ENCODE measurements at places on chromosomes 16 and 17.

- DNase-seq = no peak
These were observed 6.7 kb upstream of the MT4 start for GRCh38 chr16:56558024-56558747.

DNA sequence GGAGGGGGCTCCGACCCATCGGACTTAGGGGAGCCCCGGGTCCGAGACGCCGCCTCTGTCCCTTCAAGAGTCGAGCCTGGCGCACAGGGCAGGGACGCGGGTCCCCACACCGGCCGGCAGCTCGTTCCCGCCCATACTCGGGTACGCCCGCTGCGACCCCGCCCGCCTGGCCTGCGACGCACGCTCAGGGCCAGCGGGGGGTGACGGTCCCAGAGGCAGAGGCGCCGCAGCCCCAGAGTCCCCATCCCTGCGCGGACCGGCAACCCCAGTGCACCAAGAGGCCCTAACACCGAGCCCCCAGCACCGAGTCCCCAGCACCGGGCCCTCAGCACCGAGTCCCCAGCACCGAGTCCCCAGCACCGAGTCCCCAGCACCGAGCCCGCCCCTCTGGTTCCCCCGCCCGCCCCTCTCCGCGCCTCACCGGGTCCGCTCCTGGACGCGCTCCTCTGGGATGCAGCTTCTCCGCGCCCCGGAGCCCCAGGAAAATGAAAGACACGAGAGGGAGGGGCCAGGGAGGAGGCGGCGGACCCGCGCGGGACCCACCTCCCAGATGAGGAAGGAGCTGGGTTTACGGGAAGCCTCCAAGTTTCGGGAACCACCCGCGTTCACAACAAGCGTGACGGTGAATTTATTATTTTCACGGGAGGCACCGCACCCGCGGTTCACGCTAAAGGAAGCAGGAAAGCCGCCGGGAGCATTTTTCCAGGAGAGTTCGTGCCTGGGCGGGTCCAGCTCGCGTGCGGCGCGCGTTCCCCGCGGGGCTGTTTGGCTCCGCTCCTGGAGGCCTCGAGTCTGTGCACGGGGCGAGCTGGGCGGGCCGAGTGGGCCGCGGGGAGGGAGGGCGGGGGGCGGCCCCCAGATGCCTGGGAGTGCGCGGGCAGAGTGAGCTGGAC is at the start of gene SECTM1:
SECTM1 (minus strand) TSS at position 488 of the 893 bp plus-strand sequence. CDS start 6,526 bp downstream, outside the sequence.
- DNase-seq = no peak

- no peak for DNase-seq
These were observed 20.1 kb downstream of the WSCD1 start for GRCh38 chr17:6090253-6090652.

GRCh38 chr16:88359008-88359407 is 23.8 kb upstream of the ZNF469 start:
- no peak for DNase-seq

DNA sequence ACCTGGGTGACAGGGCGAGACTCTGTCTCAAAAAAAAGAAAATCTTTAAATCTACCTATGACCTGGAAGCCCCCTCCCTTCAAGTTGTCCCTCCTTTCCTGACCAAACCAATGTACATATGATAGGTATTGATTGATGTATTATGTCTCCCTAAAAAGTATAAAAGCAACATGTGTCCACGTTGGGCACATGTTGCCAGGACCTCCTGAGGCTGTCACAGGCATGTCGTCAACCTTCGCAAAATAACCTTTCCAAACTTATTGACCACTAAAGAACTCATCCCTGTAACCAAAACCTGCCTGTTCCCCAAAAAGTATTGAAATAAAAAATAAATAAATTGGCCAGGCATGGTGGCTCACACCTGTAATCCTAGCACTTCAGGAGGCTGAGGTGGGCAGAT is 4.4 kb downstream of the OXLD1 start:
- DNase-seq = no peak

DNA sequence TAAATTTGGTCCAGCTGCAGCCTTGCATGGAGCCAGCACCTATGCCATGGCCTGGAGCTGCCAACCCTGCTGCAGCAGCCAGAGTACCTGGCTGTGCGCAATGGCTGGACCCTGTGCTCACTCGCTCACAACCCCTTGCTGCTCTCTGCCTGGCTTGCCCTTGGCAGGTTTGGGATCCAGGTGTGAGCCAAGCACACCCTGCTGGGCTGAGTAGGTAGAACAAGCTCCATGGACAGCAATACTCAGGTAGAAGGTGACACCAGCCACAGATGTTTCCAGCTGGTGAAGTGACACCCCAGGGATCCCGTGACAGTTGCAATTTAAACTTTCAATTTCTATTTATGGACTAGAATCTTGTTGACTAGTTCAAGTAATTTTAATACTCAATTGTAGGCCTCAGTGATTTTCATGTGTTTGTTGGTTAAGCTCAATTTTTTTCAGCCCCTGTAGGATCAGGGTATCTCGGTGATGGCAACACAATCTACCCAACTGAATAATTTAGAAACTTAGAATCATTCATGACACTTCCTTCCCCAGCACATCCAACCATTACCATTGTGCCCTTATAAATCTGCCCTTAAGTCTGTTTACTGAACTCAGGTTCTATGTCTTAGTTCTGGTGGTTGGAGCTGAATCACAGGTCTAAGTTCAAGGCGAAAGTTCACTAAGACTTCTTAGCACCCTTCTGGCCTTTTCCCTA is 480.0 kb downstream of the PMP22 start:
- DNase-seq = no peak

DNA sequence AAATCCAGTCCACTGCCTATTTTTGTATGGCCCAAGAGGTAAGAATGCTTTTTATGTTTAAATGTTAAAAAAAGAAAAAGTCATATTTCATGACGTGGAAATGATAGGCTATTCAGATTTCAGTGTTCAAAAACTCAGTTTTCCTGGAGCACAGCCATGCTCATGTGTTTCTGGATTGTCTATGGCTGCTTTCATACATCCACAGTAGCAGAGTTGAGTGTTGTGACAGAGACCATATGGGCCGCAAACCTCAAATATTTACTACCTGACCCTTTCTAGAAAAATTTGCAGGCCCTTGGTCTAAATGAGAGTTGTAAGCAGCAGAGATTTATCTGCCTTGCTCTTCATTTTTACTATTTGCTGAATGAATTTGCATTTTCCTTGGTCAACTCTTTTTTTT is 264.1 kb downstream of the CBLN1 start:
- no peak for DNase-seq

DNA sequence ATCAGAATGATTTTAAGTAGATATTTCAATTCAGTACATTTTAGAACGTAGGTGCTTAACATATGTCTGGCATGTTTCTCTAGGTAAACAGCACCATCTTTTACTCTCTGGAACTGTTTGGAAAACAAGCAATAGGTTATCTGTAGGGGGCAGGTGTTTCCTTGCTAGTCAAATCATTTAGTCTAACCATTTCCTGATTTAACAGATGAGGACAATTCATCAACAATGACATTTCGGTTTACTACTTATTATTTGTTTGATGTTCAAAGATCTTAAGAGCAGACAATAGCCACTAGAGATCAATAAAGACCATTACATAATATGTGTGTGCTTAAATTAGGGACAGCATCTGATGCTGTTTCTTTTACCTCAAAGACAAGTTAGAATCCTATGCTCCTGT is 173.1 kb downstream of the CEP112 start:
- no peak for DNase-seq

- DNase-seq = no peak
These were observed 7.2 kb downstream of the MRPL27 start for GRCh38 chr17:50365649-50366393.

GRCh38 chr17:80892019-80892855 is 99.4 kb upstream of the CHMP6 start:
- peak; percentile 77 for DNase-seq

DNA sequence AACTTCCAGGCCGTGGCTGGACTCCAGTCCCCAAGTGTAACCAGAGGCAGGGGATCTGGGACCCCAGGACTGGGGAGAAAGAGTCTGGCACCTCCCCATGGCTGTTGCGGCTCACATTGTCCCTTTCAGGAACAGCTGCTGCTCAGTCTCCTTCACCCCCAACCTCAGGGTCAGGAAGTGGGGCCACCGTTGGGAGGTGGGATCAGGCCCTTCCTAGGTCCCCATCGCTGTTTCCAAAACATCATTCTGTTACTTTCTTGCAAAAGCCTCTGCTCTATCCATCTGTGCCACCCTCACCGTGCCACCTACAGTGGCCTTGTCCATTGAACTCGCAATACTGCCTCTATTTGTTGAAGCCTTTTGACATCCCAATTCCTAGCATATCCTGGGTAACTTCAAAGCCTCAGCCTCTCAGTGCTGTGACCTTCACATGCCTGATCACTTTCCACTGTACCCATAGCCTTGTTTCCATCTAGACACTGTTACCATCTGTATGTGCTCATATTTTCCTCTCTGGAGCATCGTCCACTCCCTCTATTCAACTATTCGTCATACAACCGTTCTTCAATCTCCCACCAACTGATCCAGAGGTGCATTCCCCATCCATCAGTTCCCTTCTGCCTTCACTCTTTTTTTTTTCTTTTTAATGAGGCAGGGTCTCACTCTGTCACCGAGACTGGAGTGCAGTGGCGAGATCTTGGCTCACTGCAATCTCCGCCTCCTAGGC is 15.0 kb upstream of the SRCIN1 start:
- DNase-seq = no peak

GRCh38 chr17:67546578-67547527 is 169.8 kb downstream of the PITPNC1 start:
- DNase-seq = no peak

DNA sequence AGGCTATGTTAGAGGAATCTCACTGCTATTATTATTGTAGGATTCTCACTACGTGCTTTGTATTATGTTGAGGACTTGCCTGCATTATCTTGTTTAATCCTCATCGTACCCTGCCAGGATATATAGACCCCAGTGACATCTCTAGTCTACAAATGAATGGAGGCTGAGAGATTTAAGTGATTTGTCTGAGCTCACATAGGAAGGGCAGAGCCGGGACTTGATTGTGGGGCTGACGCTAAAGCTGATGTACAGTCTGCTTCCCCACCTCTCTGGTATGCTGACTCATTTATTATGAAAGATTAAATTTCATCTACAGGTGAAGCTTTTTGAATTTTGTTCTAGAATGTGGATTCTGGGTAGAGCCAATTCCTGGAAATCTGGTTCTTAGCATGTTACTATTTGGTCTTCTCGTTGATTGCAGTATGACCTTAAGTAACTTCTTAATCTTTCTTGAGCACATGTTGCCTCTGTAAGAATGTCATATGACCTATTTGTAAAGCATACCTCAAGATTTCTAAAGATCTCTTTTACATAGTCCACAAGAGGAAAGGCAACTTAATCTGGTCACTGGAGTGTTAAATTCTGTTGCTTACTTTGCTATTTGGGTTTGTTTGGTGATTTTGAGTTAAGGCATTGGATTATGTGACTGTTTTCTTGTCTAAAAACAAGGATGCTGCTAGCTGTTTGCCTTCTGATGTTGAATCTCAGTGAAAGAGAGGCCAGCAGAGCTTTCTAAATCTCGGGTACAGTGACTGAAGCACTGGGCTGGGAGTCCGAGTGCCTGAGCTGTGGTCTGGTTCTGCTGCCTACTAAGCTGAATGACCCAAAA is 12.4 kb downstream of the METTL9 start:
- no peak for DNase-seq

GRCh38 chr16:66476328-66477027 is 49.4 kb downstream of the BEAN1 start:
- DNase-seq = peak; percentile 28

DNA sequence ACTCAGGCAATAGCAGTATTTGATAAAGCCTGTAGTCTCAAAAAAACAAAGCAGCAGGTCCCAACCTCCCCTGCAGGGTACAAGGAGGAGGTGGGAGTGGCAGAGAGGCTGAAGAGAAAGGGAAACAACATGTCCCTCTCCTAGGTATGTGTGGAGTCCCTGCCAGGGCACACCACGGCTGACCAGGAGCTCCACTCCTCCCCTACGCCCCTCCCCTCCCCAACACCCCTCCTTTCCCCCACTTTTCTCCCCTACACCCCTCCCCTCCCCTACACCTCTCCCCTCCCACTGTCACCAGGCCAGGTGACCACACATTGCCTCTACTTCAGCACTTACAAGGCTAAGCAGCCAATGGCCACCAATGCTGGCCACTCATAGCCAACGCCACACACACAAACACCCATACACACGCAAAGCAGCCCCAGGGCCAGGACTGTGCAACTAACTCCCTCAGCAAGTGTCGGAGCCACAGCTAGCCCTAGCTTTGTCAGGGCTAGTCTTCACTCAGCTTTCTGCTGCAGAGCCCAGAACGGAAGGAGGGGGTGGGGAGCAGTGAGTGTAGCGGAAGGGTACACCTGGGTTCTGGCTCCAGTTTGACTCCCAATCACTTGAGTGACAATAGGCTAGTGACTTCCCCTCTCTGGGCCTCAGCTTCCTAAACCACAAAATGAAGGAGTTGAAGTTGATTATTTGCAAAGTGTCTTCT is 8.2 kb downstream of the CAVIN1 start:
- DNase-seq = peak; percentile 17

DNA sequence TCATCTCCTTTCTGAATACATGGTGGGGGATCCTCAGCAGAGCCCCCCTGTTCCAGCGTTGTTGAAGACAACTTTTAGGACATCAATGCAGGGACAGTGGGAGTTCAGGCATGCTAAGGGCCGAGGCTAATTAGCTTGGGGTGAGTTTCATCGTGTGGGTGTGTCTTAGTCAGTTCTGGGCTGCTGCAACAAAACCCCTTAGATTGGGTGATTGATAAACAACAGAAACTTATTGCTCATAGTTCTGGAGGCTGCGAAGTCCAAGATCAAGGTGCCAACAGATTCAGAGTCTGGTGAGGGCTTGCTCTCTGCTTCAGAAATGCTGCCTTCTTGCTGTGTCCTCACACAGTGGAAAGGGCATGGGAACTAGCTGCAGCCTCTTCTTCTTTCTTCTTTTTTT is 214.0 kb downstream of the NTN1 start:
- DNase-seq = no peak

DNA sequence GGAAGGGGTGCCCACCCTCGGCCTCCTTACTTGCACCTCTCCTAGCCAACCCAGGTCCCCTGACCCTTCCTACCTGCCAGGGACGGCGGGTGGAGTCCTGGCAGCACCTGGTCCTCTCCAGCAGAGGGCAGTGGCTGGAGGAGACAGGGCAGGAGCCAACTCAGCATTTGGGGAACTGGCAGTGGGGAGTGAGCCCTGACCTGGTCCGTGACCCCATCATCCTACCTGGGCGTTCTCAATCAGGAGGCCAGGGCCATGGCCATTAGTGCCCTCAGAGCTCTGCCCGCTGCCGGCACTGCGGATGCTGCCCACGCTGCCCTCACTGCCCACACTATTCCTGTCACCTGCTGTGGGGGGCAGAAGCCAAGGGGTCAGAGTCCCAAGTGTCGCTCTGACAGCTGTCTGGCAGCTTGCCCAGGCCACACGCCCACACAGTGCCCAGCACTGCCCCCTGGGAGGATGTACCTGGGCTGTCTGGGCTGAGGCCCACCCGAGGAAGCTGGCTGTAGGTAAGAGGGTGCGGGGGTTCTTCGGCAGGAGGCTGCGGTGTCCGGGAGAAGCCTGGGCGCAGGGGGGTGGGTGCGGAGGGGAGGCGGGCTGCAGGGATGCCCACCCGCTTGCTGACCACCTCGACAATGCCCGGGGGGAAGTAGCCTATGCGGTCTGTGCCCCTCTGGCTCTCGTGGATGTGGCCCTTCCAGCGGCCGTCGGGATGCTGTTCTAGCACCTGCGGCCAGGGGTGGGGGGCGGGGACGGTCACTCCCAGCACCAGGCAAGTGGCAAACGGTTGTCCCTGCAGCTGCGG is 10.8 kb downstream of the CASKIN2 start:
- no peak for DNase-seq

- no peak for DNase-seq
These were observed 6.5 kb upstream of the RAP1GAP2 start for GRCh38 chr17:2789700-2790099.

GRCh38 chr17:930258-930657 is 49.3 kb downstream of the NXN start:
- DNase-seq = no peak
